ENCODE measurements at places on chromosomes 4 and X.

DNA sequence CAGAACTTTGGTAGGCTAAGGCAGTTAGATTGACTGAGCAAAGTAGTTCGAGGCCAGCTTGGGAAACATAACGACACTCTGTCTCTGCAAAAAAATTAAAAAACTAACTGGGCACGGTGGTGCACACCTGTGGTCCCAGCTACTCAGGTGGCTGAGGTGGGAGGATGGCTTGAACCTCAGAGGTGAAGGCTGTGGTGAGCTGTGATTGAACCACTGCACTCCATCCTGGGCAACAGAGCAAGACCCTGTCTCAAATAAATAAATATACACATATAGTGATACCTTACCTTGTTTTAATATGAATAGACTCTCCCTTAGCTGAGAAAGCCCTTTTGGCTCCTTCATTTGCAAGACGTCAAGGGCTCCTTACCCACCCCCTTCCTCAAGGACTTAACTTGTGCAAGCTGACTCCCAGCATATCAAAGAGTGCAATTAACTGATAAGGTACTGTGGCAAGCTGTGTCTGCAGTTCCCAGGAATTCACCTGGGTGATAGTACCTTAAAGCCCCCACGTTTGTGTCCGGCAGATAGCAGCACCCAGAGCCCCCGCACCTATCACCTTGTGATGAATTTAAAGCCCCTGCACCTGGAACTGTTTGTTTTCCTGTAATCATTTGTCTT is 655.6 kb upstream of the GALNTL6 start:
- no peak for DNase-seq

- DNase-seq: no peak
Measured at GRCh38 chr4:182805321-182805720, 111.9 kb downstream of the DCTD start.

- DNase-seq: peak; percentile 0
Measured at GRCh38 chrX:17737986-17738713, 857 bp downstream of the SCML1 start.

DNA sequence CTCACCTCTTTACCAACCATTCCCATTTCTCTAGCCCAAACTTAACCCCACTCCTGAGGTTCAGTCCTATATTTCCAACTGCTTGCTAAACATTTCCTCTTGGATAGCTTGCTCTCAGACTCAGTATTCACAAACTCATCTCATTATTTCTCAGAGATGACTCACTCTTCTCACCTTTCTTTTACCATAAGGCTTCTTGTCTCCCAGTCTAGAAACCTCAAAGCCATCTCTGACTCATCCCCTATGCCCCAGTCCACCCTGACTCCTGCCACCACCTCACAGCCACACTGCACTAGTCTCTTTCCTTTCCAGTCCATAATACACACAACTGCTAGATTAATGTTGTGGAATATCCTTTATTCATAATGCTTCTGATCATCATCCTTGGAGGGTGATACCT is 4.8 kb downstream of the FRMPD3 start:
- peak; percentile 35 for DNase-seq

GRCh38 chrX:19814240-19814639 is 73.2 kb downstream of the SH3KBP1 start:
- DNase-seq: no peak

- peak; percentile 64 for DNase-seq
Measured at GRCh38 chr4:88211473-88212252, 53.2 kb upstream of the ABCG2 start.

DNA sequence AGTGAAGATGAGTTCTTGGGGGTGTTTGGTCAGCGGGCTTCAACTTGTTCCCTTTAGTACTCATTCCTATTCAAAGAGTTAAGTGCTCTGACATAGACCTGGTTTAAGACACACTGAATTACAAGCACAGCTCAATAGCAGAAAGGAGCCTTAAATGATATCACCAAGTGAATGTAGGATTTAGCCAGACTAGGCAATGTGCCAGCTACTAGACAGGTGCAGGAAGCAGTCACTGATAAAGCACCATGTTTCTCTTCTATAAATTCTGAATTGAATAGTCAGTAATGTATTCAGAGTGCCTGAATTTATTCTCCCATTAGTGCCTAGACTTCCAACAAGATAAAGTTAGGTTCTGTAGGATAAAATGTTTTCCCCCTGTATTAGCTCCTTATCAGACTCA is 63.6 kb downstream of the ASB9 start:
- DNase-seq: no peak

DNA sequence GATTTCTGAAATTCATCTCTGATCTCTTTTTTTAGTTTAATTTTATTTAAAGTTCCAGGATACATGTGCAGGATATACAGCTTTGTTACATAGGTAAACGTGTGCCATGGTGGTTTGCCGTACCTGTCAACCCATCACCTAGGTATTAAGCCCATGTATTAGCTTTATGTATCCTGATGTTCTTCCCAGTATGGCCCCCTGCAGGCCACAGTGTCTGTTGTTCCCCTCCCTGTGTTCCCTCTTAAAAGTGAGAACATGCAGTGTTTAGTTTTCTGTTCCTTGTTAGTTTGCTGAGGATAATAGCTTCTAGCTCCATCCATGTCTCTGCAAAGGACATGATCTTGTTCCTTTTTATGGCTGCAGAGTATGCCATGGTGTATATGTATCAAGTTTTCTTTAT is 153.2 kb downstream of the RAPGEF2 start:
- DNase-seq: no peak

DNA sequence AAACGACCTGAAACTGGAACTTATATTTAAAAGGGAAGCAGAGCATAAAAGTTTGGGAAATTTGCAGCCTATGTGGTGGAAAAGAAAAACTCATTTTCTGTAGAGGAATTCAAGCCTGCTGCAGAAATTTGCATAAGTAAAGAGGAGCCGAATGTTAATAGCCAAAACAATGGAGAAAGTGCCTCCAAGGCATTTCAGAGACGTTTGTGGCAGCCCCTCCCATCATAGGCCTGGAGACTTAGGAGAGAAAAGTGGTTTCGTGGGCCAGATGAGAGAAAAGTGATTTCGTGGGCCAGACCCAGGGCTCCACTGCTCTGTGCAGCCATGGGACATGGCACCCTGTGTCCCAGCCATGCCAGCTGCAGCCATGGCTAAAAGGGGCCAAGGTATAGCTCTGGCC is 361.9 kb downstream of the PCDH19 start:
- no peak for DNase-seq

GRCh38 chrX:69314436-69315348 is 149.4 kb upstream of the PJA1 start:
- no peak for DNase-seq

DNA sequence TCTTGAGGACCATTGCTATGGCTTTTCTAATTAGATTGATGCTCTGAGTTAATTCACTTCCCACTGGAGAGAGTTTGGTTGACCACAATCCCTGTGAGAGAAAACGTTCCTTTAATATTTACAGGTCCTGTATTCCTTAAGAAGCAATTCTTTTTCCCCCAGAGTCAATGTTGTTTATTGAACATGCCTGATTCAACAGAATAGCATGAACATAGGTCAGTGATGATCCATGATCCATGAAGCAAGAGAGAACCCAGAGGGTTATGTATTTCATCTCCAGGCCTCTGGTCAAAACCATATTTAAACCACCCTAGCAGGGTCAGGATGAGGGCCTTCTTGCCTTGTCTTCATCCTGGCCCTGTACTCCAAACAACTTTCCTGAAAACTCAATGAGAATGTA is 39.4 kb upstream of the EFHC2 start:
- no peak for DNase-seq

DNA sequence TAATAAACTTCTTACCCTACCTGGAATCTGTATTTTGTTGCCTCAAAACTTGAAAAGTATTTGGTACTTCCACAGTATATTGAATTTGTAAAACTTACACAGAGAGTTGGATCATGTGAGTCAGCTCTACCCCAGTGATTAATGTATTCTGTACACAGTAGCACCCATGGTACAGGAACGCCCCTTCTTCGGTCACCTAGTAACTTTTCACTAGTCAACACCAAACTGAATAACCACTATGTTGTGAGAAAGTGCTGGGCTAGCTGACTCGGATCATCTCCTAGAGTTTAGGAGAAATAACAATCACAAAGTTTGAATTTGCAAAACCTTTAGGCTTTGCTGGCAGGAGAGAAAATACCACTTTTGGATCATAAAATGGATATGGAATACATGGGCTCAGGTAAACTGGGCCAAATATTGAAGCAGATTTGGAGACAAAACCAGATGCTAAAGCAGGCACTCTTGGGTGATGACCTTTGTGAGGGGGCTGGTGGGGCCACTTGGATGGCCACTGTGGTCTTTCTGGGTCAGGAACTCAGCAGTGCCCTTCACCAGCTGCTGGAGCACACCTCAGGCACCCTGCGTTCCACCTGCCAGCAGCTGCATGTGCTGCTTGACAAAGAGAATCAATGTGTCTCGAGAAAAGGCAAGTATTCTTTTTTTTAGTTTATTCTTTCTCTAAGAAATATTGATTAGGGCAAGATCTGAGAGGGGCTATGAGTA is at the start of gene DTHD1:
TSS of gene DTHD1 (plus strand) at position 233 of the 723 bp plus-strand sequence. CDS start at position 376, 143 bp downstream.
- DNase-seq: peak; percentile 32

DNA sequence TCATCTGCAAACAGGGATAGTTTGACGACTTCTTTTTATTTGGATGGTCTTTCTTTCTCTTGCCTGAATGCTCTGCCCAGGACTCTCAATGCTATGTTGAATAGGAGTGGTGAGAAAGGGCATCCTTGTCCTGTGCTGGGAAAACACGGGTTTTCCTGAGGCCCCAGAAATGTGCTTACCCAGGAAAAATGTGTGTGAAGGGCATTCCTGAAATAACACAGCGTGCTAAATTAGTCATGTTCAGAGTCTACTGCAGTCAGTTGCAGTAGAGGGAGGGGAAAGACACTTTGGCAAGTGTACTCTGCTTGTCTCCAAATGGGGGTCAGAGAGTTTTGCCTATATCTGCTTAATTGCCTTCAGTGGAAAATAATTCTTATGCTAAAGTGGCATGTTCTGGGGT is 153.9 kb downstream of the CCNG2 start:
- DNase-seq: peak; percentile 56

DNA sequence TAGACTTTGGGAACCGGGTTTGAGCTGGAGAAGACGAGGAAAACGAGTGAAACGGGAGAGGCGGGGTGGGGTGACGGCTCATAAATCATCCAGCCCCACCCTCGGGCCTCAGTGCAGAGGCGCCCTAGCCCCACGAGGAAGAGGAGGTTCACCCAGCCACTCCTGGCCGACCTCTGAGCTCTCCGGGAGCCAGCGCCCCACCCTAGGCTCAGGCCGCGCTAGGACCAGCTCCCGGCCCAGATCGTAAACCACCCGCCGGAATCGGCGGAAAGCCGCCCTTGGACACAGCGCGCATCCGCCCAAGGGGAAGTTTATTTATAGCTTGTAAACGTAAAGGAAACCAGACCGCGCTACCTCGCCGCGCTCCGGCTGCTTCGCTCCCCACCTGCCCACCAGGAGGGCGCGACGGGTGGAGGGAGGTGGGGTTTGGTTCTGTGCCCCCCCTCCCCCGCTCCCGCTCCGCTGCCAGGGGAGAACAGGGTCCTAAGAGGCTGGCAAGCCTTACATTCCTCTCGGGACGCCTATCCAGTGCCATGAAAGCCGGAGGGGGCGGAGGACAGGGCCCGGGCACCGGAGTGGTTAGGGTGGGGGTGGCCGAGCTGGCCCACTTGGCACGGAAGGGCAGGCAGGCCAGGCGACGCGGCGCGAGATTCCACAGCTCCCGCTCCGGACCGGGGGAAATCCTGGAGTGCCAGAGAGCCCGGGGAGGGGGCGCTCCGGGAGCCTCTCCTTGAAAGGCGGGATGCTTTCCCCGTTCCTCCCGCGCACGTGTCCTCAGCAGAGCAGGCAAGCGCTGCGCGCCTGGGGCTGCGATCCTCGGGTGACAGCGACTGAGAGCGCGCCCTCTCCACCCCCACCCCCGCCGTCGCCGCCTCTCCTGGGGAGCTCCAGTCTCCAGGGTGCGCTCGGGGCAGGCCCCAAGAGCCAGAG is 84.2 kb downstream of the BCOR start:
- DNase-seq: peak; percentile 1

DNA sequence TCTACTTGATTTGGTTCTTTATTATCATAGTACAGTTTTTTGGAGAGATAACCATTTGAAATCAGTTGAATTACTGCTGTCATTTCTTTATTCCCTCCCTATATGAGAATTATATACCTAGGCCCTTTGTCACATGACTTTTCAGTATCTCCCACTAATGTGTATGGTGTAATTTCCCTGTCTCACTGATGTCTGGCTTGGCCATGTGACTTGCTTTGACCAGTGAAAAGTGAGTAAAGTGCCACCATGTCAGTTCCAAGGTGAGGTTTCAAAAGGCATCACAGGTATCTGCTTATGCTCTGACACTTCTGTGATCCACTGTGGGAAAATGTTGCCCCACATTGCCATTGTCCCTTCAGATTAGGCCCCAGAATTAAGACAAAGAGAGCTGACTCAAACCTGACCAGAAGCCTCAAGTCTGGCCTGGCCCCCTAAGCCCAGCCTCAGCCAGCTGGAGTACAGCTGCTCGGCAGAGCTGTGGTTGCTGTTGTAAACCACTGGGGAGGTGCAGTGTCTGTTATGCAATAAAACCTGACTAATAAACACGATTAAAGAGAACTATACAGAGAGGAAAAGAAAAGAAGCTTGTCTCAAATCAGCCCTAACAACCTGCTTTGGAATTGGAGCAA is 27.5 kb downstream of the SETD7 start:
- DNase-seq: no peak

DNA sequence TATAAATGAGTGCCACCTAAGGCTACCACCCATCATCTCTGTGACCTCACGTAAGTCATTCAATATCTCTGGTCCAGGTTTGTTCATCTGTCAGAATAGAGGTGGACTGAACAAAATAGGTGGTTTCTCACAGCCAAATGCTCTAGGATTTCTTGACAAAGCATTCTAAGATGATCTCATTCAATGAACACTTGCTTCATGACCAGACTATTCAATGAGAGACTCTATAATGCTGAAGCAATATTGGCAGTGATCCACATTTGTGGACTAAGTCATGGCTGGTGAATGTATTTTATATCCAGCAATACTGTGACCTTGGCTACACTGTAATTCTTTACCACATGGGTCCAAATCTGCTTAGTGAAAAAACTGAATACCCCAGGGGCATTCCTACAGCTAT is 37.9 kb downstream of the LDB2 start:
- peak; percentile 28 for DNase-seq

DNA sequence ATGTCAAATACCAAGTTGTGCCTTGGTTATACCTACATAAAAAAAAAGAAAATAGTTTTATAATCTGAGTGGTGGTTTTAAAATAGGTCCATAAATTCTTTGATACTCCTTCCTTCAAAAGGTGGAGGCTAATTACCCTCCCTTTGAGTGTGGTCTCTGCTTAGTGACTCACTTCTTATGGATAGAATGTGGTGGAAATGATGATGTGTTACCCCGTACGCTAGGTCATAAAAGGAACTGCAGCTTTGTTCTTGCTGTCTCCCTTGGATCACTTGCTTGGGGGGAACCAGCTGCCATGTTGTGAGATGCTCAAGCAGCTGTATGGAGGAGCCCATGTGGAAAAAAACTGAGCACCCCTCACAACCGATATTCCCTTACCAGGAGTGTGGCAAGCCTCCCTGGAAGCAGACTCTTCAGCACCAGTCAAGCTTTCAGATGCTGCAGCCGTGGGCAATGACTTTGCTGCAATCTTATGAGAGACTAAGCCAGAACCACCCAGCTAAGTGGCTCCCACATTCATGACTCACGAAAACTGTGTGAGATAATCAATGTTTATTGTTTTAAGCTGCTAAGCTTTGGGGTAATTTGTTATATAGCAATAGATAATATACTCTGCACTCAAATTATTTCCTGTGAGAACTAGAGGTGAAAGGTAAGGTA is 195.0 kb upstream of the GATB start:
- no peak for DNase-seq

Measured in kidney glomerular epithelial cell (primary cell).